ENCODE measurements at places on chromosomes 2 and 18.

DNA sequence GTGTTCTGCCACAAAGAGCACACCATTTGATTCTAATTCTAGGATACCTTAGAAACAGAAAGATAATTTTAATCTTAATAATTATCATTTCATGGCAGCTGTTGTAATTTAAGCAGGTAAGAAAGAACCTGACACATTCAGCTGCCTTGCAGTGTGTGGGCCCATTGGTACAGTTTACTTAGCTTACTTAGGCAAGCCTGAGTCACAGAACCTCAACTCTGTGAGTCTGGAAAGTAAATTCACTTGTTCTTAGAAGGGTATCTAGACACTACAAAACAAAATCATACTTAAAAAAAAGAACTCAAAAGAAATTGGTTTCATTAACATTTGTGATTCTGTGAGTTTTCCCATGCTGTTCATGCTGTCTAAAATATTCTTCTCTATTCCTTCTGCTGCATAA, 956.3 kb upstream of the SLC39A10 start:
- DNase-seq, result no peak

GRCh38 chr2:236971131-236971821, 114.4 kb upstream of the COPS8 start:
- DNase-seq, result no peak

GRCh38 chr2:84380875-84381274, 78.2 kb downstream of the SUCLG1 start:
- no peak for DNase-seq

- DNase-seq, result no peak
Measured at GRCh38 chr18:36561046-36561445, 263.5 kb downstream of the FHOD3 start.

Measured in CD4-positive, alpha-beta T cell treated with Interleukin-15 for 4 hours (primary cell).